ENCODE measurements at places on chromosomes 1 and 21. TPM values are rescaled to one million over a fixed set of nuclear protein-coding genes. Genes with fewer than 3 reads are reported as not detected.

CD52 gene
- 608 TPM for total RNA-seq

IVL gene
- total RNA-seq = not detected

IFNLR1 gene
- 1.2 TPM for total RNA-seq

EBNA1BP2 gene
- 14.8 TPM for total RNA-seq

COL9A2 gene
- 3.0 TPM for total RNA-seq

KRTAP7-1 gene
- not detected for total RNA-seq

APP gene
- 44.4 TPM for total RNA-seq

GRCh38 chr1:223052931-223053330 is 90.1 kb downstream of the TLR5 start:
- DNase-seq = no peak
- H3K27me3 ChIP-seq = no peaks in the 10 kb centered on the region
- no peaks in the 10 kb centered on the region for H3K4me1 ChIP-seq
- no peak overlapping the region for H3K27ac ChIP-seq
- H3K36me3 ChIP-seq = no peaks in the 10 kb centered on the region

DNA sequence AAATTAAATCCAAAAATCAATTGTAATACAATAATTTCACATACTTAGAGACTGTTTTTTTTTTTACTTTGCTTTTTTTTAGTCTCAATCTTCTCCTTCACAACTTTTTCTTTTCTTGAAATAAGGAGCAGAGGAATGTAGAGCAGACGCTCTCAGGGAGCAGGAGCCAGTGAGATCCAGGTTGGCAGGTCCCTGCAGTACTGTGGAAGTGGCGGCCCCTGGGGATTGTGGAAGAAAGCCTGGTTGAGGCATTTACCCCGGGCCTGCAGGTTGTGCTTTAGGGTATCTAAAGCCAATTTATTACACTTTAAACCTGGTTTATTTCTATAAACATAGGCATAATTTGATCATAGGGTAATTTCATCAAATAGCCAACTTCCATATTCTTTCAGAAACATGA is 748 bp upstream of the OR2AJ1 start:
- no peak overlapping the region for H3K27ac ChIP-seq
- H3K36me3 ChIP-seq = no peaks in the 10 kb centered on the region
- no peak overlapping the region for H3K4me3 ChIP-seq
- DNase-seq = no peak
- H3K27me3 ChIP-seq = no peaks in the 10 kb centered on the region

DNA sequence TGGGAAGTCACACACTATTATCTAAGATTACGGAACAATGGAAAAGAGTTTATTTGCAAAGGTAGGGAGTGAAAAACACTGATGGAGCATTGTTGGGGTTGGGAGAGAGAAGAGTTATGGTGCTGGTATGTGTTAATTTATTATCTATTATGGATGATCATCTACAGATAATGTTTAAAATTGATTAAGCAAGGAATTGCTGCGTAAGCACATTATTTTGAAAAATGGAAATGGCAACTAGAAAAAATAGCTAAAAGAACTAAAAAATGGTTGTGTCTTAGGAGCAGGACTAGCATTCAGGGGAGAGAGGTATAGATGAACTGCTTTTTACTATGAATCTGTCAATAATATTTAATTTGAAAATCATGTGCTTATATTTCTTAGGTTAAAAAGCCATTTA is 16.0 kb upstream of the ACOT11 start:
- H3K4me3 ChIP-seq = no peak overlapping the region
- no peak overlapping the region for H3K27ac ChIP-seq
- H3K36me3 ChIP-seq = no peaks in the 10 kb centered on the region
- H3K27me3 ChIP-seq = peaks cover 3% of the 10 kb centered on the region

DNA sequence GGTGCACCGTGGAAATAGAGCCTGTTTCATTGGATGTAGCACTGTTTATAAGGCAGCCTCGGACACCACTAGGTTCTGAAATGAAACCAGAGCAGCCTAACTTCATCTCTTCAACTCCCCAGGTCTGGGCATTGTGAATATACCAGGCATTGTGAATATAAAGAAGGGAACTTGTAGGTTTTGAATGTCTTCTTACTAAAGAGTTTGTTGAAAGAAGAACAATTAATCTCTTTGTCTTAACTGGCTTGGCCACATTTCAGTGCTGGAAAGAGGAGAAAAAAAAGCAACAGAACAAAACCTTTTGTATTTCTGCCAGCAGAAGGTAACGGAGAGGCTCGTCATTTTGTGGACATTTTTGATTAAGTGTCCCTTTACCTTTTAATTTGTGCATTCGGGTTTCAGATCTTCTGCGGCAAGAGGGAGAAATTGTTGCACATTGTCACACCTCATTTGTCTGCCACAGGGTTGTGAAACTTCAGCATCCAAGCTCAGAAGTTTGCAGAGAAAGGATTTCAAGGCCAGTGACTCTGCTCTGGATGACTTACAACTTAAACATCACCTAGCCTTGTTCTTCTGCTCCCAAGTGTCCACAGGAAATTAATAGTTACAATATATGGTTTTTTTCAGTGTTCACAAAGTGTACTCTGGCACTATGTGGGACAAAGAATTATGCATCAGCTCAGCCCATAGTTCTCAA is 158.3 kb downstream of the KAZN start:
- H3K27ac ChIP-seq = no peak overlapping the region
- DNase-seq = no peak
- H3K27me3 ChIP-seq = peaks cover 4% of the 10 kb centered on the region

- no peaks in the 10 kb centered on the region for H3K4me1 ChIP-seq
- H3K27me3 ChIP-seq = no peaks in the 10 kb centered on the region
- no peak overlapping the region for H3K4me3 ChIP-seq
- H3K36me3 ChIP-seq = no peaks in the 10 kb centered on the region
Measured at GRCh38 chr1:237903961-237904360, 13.2 kb upstream of the ZP4 start.

- H3K4me1 ChIP-seq = peaks cover 21% of the 10 kb centered on the region
- peak; percentile 71 for DNase-seq
- no peaks in the 10 kb centered on the region for H3K27me3 ChIP-seq
- peak within 1 kb of the TSS; percentile 82 for H3K27ac ChIP-seq
- peak within 1 kb of the TSS; percentile 87 for H3K4me3 ChIP-seq
- no peaks in the 10 kb centered on the region for H3K36me3 ChIP-seq
Measured at GRCh38 chr1:63593303-63593885, at the start of gene PGM1. Gene PGM1 (plus strand): TSS chr1:63593411. CDS start chr1:63593489, 78 bp downstream.

- DNase-seq = peak; percentile 80
- peaks cover 99% of the 10 kb centered on the region for H3K4me1 ChIP-seq
- no peak overlapping the region for H3K4me3 ChIP-seq
Measured at GRCh38 chr1:26288311-26288941, 8.5 kb downstream of the SH3BGRL3 start.

DNA sequence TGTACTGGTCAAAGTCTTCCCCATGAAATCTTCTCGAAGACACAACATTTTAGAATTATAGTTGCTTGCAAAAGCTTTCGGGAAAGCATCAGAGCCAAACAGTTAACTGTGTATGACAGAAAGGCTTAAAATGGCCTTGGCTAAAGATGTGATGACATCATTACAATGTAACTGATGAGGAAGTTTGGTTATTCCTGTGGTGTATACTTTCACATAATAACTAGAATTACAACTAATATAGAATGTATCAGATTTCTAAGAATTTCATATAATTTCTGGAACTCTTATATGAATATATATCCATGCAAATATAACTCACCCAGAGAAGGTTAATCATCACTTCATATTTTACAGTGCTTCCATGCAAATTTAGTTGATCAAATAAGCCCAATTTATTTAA is 8.4 kb downstream of the TP73 start:
- no peak overlapping the region for H3K27ac ChIP-seq

GRCh38 chr1:217717959-217718358 is 86.8 kb downstream of the SPATA17 start:
- H3K4me1 ChIP-seq = no peaks in the 10 kb centered on the region
- H3K36me3 ChIP-seq = no peaks in the 10 kb centered on the region
- no peak overlapping the region for H3K27ac ChIP-seq
- DNase-seq = no peak
- H3K4me3 ChIP-seq = no peak overlapping the region

DNA sequence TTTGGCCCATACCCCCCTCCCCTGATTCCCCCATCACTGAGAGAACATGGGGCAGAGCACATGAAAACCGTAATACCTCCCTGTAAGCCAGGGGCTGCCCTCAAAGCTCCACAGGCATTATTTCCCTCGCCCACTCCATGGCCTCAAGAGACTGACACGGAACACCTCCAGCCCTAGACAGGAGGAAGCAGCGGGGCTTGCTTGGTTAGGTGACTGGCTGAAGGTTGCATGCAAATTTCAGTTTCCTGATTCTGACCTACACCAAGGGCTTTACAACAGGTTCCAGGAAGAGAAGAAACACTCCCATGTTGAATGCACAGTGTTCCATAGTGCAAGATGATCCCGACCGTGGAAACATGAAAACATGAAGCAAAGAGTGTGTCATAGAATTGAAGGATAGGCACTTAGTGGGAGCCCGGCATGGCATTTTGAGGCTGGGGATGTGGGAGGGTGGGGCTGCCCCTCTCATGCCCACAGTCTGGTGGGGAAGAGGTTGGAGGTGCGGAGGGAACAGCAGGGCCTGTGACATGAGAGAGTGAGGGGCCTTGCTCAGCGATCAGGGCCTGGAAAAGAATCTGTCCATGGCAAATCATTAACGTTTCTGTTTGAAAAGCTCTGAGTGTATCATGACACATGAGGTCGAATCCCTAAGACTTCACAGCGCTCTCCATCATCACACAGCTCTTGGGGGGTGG is 33.5 kb downstream of the GPR137B start:
- H3K4me1 ChIP-seq = no peaks in the 10 kb centered on the region
- no peak for DNase-seq
- H3K36me3 ChIP-seq = peaks cover 10% of the 10 kb centered on the region
- H3K27ac ChIP-seq = no peak overlapping the region

DNA sequence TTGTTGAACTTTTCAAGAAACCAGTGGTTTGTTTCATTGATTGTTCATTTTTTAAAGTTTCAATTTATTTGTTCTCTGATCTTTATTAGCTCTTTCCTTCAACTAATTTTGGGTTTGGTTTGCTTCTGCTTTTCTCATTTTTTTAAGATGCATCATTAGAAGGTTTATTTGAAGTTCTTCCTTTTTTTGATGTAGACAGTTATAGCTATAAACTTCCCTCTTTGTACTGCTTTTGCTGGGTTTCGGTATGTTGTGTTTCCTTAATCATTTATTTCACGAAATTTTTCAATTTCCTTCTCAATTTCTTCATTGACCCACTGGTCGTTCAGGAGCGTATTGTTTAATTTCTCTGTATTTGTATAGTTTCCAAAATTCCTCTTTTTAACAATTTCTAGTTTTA is 133.3 kb upstream of the GPR52 start:
- no peak for DNase-seq
- no peaks in the 10 kb centered on the region for H3K27me3 ChIP-seq
- H3K36me3 ChIP-seq = peaks cover 11% of the 10 kb centered on the region
- H3K4me1 ChIP-seq = no peaks in the 10 kb centered on the region
- no peak overlapping the region for H3K27ac ChIP-seq
- no peak overlapping the region for H3K4me3 ChIP-seq

DNA sequence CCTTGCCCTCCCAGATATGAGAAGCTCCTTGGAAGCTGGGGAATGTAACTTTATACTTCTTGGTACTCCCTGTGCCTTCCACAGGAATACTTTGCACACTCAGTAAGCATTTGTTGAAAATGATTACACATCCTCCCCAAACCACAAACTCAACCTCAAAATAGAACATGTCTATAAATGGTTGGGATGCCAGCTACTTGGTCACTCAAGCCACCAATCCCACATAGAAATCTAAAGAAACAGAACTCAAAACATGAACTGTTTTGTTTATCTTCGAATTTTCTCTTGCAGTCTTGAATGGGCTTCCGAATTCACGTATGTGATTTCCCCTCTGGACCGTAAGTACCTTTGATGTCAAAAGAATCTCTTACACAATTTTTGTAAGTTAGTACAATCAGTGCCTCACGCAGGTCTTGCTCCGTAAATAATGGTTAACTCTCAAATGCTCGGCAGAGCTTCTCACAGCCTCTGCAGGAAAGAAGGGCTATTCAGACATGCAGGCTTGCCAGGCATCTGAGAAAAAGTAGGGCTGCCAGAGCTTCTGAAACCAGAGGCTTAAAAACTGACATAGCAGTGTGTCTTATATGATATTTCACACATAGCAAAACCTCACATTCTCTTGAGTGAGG is 26.9 kb downstream of the SORT1 start:
- no peak for DNase-seq
- no peaks in the 10 kb centered on the region for H3K4me1 ChIP-seq
- no peak overlapping the region for H3K4me3 ChIP-seq

GRCh38 chr1:19461220-19461554 is 24.2 kb downstream of the CAPZB start:
- peaks cover 100% of the 10 kb centered on the region for H3K4me1 ChIP-seq
- H3K27me3 ChIP-seq = no peaks in the 10 kb centered on the region
- H3K27ac ChIP-seq = peak overlapping the region; percentile 93
- H3K36me3 ChIP-seq = peaks cover 9% of the 10 kb centered on the region

- no peak overlapping the region for H3K27ac ChIP-seq
- peaks cover 42% of the 10 kb centered on the region for H3K36me3 ChIP-seq
- no peak overlapping the region for H3K4me3 ChIP-seq
- H3K27me3 ChIP-seq = no peaks in the 10 kb centered on the region
- no peaks in the 10 kb centered on the region for H3K4me1 ChIP-seq
Measured at GRCh38 chr1:113091988-113092594, 19.1 kb downstream of the LRIG2 start.

- H3K27ac ChIP-seq = no peak overlapping the region
- no peaks in the 10 kb centered on the region for H3K36me3 ChIP-seq
- H3K4me3 ChIP-seq = no peak overlapping the region
- H3K27me3 ChIP-seq = no peaks in the 10 kb centered on the region
Measured at GRCh38 chr1:67332653-67333529, 25.2 kb downstream of the IL12RB2 start.

DNA sequence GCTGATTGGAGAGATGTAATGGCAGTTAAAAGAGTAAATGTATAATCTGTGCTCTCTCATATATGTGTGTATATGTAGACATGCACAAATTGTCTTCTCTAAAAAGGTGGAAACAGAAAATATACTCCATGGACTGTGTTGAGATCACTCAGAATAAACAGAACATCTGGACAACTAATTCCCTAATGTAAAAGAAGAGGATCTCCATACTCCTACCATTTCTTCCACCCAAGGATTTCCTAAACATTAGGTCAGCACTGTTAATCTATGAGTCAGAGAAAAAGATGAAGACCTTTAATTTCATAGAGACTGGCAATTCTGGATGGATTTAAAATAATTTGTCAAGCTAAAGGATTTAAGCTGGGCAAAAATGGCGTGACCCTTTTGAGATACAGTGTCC is 80.1 kb downstream of the ESRRG start:
- H3K36me3 ChIP-seq = no peaks in the 10 kb centered on the region
- no peak for DNase-seq
- no peak overlapping the region for H3K27ac ChIP-seq
- no peak overlapping the region for H3K4me3 ChIP-seq
- no peaks in the 10 kb centered on the region for H3K4me1 ChIP-seq

DNA sequence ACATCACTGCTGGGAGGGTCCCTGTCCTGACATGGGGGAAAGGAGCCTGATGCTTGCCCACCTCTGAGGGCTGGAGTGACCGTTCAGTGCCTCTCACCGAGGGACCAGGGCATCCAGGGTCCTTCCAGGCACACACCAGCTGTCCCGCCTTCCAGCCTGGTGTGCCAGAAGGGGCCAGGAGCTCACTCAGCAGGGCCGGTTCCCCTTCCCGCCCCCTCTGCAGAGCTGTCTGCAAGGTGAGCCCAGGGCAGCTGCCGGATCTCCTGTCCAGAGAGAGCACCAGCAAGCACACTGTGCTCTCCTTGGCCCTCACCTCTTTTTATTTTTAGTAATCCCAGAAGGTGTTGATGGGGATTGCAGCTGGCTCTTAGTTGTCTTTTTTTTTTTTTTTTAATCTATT is 16.9 kb downstream of the H6PD start:
- no peak overlapping the region for H3K4me3 ChIP-seq
- H3K4me1 ChIP-seq = peaks cover 10% of the 10 kb centered on the region
- peaks cover 20% of the 10 kb centered on the region for H3K36me3 ChIP-seq
- no peak overlapping the region for H3K27ac ChIP-seq

Measured in CD4-positive, alpha-beta T cell (primary cell).